ENCODE measurements at places on chromosomes 7 and 10.
A peak's percentile ranks its signal among the peaks of the same experiment; 100 is the strongest.

GRCh38 chr7:51611937-51612336, 295.3 kb upstream of the COBL start:
- no peak for DNase-seq
- no peak overlapping the region for H3K4me3 ChIP-seq
- peaks cover 9% of the 10 kb centered on the region for H3K4me1 ChIP-seq

DNA sequence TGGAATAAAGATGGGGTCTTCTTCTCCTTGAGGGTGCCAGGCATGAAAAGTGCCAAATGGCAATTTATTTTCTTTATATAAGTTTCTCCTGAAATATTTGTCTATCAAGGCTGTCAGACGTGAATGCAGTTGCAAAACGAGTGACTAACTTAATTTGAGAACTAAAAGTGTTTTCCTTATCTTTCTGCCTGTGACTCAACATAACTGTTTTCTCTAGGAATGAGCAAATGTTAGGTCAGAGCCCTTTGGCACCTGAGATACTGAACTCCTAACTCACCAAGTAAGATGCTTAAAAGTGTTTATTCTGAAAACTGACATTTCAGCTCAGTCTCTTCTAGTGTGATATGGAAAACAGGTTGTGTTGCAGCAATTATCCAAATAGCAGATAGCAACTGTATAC, 197.0 kb downstream of the STK31 start:
- no peak overlapping the region for H3K27ac ChIP-seq
- no peak overlapping the region for H3K4me3 ChIP-seq
- peak; percentile 17 for DNase-seq
- H3K36me3 ChIP-seq: no peaks in the 10 kb centered on the region
- no peaks in the 10 kb centered on the region for H3K4me1 ChIP-seq

GRCh38 chr7:137993395-137993743, 8.5 kb downstream of the CREB3L2 start:
- H3K4me3 ChIP-seq: no peak overlapping the region
- H3K27me3 ChIP-seq: no peaks in the 10 kb centered on the region
- peak overlapping the region; percentile 62 for H3K27ac ChIP-seq
- DNase-seq: no peak
- no peaks in the 10 kb centered on the region for H3K4me1 ChIP-seq

GRCh38 chr7:27169658-27170425, 4.3 kb downstream of the HOXA10 start:
- peaks cover 72% of the 10 kb centered on the region for H3K4me1 ChIP-seq
- no peak for DNase-seq
- peak overlapping the region; percentile 63 for H3K4me3 ChIP-seq
- H3K27ac ChIP-seq: peak overlapping the region; percentile 99
- peaks cover 21% of the 10 kb centered on the region for H3K36me3 ChIP-seq

Data from spinal cord (tissue), 10 donors.